T-helper 1 cell (primary cell): ENCODE measurements at places on chromosomes 1 and 21.

DNA sequence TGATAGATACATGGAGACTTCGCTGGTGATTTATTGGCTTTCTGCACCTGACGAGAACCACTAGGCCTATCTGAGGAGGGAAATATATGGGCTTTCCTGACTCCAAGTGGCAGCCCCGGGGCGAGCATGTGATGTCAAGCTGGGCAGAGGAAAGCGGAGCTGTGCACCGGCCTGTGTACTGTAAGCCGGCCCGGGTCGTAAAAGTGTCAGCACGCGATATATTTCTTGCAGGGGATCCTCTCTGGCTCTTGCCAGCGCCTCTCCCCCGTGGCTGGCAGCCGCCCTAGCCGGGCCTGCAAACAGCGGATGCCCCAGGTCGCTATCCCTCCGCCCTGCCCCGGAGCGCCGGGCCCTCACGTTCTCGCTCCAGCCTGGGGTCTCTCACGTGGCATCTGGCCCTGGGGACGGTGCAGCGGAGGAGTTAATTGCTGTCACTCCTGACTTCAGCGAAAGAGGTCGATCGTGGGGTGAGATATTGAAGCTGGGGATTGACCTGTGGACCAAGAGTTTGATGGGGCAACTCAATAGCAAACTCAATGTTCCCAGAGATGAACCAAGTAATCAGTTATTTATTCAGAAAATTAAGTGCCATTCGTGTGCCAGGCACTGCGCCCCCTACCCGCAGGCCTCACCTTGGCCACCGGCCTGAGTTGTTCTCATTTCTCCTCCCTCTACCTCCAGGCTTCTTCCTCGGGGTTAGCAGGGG lies 41.0 kb upstream of the HAO2 start:
- DNase-seq = no peak

GRCh38 chr1:19336543-19336942 lies 24.4 kb downstream of the SLC66A1 start:
- no peak for DNase-seq

GRCh38 chr1:28046716-28047115 lies 41.7 kb downstream of the EYA3 start:
- DNase-seq = no peak

DNA sequence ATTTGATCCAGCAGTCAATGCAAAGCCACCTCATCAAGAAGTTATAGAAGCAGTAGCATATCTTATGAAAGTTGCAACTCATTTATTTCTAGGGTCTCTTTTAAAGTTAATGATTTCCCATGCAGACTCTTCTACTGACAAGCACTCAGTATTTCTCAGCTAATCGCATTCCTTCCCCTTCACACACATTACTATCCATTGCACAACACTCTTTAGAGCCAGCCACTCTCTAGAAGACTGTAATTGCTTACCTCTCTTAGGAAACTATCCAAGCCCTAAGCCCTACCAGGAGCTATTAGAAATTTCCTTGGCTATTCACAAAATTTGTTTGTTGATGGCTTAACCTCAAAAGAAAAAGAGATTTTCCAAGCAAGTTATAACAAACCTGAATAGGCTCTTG lies 106.0 kb downstream of the ADAMTS1 start:
- no peak for DNase-seq

- DNase-seq = no peak
Observed at GRCh38 chr1:26083208-26083607, 15.8 kb upstream of the TRIM63 start.

GRCh38 chr1:228013935-228014930 lies 7.4 kb downstream of the WNT3A start:
- DNase-seq = no peak

GRCh38 chr21:41957991-41958766 lies 4.4 kb upstream of the C2CD2 start:
- no peak for DNase-seq

DNA sequence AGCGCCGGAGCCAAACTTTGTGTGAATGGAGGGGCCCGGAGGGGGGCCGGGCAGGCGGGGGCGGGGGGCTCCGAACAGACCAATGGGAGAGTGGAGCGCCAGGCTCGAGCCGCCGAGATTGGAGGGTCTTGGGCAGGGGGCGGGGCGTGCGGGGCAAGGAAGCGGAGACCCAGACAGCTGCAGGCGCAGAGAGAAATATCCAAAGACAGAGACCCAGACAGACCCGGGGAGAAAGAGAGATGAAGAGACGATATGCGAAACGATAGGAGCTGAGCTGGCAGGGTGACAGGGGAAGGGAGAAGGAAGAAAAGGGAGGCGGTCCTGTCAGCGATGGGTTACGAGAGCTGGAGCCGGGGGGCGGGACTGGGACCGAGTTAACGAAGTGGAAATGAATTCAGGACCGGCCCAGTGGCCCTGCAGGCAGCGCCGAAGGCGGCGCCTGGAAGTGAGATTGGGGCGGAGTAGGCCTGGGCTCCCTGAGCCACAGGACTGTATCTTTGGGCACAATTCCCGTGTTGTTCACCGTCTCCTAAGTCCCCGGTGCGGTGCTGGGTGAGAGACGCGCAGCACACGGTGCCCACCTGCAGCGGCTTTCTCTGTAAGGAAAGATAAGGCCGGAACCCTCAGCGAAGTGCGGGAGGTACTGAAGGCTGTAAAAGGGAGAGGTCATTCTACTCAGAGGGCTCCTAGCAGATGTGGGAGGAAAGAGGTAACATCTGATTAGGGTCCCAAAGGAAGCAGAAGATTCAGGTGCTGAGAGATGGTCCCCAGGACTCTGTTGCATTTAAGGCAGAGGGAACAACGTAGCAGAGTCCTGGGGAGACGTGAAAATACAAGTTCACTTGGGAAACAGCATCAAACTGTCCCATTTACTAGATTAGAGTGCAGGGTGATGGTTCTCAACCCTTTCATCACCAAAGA lies 543 bp upstream of the KCNJ10 start:
- peak; percentile 50 for DNase-seq

- no peak for DNase-seq
Observed at GRCh38 chr1:57986432-57986831, 560.1 kb downstream of the OMA1 start.

GRCh38 chr1:12434174-12434573 lies 183.8 kb downstream of the DHRS3 start:
- DNase-seq = peak; percentile 88

DNA sequence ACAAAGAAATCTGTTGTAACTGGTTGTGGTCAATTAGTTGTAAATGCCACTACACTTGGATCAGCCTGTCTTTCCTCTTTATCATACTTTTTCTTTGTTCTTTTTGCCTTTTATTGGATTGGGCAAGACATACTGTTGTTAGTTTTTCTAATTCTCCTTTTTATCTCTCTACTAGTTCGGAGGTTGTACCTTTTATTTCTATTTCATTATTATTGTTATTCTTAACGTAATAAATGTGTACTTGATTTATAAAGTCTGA lies 59.2 kb downstream of the IVNS1ABP start:
- DNase-seq = no peak

- no peak for DNase-seq
Observed at GRCh38 chr1:114756949-114757454, 782 bp downstream of the CSDE1 start.

- no peak for DNase-seq
Observed at GRCh38 chr21:41901099-41901498, 22.0 kb upstream of the PRDM15 start.

DNA sequence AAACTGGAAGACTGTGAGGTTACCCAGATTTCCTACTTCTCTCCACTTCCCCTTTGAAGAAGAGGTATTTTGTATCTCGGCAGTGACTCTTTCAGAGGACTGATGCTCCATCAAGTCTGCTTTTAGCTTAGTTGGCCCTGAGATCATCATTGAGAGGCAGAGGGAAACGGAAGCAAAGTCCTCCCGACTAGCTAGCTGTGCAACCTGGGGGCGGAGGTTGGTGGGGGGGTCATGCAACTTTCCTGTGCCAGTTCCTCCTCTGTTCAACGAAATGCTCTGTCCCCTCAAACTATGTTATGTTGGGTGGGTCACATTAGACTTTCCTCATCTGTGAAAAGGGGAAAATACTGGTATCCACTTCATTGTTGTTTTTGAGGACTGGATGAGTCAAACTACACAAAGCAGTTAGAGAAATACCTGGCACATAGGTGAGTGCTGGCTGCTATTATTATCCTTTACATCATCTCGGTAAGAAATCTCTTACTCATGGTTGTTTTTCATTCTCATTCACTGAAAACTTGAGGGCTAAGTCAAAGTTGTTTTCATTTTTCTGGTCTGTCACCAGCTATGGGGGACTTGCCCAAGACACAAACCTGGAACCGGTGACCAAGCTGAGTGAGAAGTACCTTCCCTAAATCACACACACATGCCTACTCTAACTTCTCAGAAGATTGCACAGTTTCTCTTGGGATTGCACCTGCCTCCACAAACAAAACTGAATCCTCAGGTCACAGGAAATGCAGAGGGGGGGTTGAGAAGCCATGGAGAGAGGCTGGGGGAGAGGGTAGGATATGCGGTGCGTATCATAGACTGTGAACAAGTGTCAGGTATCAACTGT lies 83.3 kb downstream of the ABCA4 start:
- DNase-seq = no peak

DNA sequence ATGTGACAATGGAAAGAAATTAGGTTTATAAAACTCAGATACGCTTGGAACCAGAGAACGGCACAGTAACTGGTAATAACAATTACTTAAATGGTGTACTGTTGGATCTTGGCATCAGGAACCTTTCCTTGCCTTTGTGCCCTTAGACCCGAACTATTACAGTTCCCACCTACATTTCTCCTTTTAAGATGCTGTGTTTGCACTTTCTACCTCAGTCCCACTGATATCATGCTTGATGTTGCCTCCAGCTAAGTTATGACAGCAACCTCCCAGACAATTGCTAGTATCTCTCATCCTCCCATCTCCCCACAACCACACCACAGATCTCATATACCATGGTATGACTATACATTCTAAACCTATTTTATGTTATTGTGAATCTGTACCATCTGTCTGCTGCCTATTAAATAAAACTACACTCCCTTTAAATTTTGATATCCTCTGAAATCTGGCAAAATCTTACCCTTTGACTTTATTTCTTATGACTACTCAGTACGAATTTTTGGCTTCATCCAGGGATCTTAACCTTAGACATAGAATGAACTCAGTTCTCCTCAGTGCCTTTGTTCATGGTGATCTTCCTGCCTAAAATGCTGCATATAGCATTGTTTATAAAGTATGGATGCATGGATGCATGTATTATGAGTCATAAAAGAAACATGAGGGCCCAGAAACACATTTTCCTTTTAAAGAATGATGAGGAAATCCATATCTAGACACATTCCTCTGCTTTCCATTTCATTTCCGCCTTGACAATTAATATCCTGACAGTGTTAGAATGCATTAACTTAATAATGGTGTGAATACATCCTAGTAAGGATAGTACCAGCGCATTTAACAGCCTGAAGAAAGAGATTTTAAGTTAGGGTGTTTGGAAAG lies 64.1 kb downstream of the LRRC8D start:
- no peak for DNase-seq

DNA sequence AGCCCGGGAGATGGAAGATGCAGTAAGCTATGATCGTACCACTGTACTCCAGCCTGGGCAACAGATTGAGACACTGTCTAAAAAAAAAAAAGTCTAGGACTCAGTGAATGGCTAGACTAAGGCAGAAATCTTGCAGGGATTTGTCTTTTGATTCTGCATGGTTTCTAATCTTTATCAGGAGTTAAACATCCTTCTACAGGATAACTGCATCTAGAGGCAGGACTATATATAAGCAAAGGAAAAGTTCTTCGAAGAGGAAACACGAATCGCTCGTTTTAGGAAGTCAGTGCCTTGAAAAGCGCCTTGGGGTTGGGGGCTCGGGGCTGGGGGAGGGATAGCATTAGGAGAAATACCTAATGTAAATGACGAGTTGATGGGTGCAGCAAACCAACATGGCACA lies 602 bp upstream of the UFC1 start:
- DNase-seq = no peak

GRCh38 chr1:204190212-204191211 lies 5.8 kb downstream of the KISS1 start:
- DNase-seq = peak; percentile 4

DNA sequence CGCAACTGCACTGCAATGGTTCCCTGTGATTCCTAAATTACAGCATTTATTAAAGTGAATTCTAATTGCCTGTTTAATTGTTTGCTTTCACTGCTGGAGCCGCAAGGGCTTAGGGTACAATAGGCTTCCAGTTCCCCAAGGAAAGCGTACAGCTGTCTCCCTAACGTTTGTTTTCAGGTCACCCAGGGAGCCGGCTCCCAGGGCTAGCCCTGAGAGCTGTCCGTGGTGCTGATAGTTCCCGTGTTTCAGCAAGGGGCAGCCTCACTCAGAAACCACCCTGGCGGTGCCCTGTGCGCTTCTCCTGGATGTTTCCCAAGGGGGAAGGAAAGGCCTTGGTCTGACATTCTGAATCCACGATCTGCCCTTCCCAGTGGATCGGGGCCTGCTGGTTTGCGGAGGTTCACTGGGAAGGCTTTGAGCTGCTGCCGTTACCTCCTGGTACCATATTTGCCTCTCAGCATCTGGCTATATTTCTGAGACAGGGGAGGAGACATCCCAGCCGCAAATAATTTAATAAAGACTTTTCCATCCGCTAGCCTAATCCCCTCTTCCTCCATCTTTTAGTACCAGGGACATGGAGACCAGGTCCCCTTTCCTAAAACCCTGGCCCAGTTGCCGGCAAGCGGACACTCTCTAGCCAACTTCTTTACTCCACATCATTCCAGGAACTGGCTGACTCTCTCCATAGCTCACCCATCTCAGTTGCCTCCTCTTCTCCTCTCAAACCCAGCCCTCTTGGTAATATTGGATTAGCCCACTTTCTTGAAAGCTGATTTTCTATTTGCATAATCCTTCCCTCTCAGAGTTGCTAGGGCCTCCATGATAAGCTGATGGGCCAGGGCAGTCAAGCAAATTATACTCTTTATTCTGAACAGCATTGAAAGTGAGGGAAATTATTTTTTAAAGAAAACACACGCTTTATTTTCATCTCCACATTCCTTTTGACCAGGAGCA lies 149.0 kb downstream of the IGSF21 start:
- no peak for DNase-seq

DNA sequence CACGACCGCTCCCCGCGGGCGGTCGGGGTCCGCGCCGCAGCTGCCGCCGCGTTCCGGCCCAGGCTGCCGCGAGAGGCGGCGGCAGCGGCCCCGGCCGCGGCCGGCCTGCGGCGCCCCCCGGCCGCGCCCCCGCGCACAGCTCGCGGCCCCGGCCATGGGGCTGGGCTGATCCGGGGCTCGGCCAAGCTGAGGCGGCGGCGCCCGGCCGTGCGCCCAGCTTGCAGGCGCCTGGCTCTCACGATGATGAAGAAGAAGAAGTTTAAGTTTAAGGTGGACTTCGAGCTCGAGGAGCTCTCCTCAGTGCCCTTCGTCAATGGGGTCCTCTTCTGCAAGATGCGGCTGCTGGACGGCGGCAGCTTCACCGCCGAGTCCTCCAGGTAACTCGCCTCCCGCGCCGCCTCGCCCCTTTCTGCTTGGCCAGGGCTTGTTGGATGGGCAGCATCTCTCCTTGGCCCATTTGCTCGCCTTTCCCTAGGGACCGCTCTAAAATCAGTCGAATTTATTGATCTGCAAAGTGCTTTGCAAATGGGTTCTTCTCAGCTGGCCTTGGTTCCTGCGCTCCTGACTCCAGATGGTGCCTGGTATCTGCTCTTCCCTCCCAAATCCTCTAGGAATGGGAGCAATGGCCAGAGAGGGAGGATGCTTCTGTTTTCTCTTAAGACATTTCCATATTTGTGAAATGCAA lies 431 bp downstream of the EEIG2 start:
- peak; percentile 46 for DNase-seq
